NCI-H2171 treated with DMSO at 0.1 percent for 48 hours (cell line): ENCODE measurements at places on chromosomes 12 and 14.
A peak's percentile ranks its signal among the peaks of the same experiment; 100 is the strongest.

GRCh38 chr12:130423136-130423535 is 85.4 kb downstream of the PIWIL1 start:
- no peak for DNase-seq

DNA sequence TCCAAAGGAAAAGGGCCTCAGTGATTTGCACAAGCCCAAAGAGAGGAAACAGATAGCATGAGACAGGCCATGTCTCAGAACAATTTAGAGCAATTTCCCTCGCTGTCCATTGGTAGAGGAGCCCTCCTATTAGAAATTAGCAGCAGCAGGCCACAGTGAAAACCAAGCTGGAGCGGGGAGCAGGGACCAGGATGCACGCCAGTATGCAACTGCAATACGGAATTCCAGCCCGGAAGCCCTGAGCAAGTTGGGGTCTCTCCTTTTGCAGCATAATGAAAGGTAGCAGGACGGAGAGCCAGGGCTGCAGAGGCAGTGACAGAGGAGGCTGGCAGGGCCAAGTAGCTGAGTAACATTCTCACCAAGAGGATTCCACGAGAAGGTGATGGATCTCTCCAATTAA is 84.9 kb upstream of the CLMN start:
- DNase-seq, result no peak

DNA sequence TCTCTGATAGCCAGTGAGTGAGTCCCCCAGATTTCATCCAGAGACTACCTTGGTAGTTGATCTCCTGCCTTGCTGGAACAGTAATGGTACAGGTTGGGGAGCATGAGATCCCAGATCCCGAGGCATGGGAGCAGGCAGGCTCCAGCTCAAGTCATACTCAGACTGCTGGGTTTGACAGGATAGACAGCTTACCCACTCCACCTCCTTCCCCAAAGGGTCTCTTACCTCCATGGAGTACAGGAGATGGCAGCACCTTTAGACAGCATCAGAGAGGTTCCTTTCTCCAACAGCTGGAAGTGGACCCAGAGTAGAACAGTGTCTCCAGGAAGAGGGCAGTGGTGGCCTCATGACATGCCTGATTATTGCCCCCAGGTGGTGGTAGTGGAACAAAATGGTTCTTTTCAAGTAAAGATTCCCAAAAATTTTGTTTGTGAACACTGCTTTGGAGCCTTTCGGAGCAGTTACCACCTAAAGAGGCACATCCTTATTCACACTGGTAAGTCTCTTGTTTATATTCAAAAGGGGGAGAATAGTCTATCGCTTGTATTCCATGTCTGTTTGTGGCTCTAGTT is 4.9 kb upstream of the CSAD start:
- no peak for DNase-seq

DNA sequence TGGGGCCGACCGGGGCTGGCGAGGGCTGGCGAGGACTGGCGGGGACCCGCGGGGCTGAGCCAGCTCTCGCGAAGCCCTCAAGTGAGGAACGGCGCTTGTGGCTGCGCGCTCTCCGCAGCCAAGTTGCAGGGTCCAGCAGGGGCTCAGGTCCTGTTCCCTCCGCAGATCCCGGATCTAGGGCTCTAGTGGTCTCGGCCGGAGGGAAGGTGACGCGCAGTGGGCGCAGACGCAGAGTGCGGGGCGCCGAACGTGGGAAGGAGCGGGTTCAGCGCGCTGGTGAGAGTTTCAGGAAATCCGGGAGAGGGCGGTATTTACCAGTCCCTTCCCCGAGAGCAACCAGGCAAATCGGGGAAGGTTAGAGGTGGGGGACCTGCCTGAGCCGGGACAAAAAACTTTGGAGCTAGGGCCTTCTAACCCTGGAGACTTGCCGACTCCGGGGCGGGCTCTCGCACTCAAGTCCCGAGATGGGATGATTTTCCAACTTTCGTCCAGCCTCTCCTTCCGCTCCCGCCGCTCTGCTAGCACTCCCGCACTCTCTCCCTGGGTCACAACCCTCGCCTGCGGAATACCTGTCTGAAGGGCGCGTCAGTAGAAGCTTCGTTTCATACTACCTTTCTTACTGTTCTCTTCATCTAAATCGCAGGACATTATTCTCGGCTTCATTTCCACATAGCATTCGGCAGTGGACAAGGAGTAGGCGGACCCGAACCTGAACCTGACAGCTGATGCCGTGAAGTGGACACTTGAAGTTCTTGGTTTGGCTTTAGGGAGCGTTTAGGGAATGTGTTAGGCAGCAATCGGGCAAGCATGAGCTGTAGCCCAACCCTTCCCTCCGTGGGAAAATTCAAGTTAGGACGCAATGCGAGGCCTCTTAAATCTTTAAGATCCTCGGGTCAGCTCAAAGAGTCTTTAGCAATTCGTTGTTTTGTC is 13.6 kb upstream of the PAX9 start:
- DNase-seq, result peak; percentile 78
